PC-3 (cell line): ENCODE measurements at places on chromosomes 2 and 18.

DNA sequence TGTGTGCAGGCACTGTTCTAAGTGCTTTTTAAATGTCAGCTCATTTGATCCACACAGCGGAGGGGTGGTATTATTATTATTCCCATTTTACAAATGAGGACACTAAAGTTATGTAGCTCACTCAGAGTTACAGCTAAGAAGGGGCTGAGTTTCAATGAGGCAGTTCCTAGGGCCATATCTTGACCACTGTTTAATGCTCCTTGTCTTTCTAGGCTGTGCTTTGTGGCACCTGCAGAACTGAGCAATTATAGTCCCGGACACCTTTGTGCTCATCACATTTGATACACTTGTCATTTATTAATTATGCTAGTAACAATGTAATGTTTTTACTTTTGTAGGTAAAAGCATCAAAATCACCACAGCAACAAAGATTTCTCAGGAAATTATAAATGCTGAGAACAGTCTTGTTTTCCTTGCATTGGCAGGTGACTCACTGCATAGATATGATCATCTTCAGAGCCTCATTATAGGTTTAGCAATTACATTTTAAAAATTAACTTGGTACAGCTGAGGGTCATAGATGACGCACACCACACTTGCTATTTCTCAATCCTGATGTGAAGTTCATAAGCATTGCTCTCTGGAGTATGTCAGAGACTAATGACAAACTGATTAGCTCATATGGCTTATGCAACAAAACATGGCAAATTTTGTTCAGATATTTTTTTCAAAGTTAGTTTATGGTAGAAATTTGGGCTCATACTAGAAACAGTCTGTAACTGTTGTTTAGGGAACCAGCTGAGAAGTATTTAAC is 366.8 kb downstream of the TGIF1 start:
- no peak overlapping the region for H3K4me3 ChIP-seq
- no peaks in the 10 kb centered on the region for H3K4me1 ChIP-seq
- H3K27ac ChIP-seq = no peak overlapping the region
- H3K27me3 ChIP-seq = peaks cover 20% of the 10 kb centered on the region
- peak; percentile 42 for DNase-seq

DNA sequence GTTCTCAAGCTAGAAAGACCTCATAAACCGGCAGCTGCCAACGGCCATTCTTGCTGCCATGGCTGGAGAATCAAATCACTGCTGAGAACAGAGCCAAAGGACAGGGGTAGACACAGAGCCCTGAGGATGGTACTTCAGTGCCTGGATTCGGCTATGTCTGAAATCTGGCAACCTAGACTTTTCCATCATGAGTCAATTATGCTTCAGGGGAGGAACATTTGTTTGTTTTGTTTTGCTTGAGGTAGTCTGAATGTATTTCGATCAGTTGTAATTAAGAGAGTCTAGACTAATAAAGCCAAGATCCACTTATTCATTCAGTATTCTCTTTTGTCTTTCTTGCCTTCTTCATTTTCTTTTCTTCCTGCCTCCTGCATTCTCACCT is 122.8 kb upstream of the SH3BP4 start:
- no peaks in the 10 kb centered on the region for H3K27me3 ChIP-seq
- no peak overlapping the region for H3K4me3 ChIP-seq
- DNase-seq = peak; percentile 34
- no peak overlapping the region for H3K27ac ChIP-seq
- H3K4me1 ChIP-seq = peaks cover 9% of the 10 kb centered on the region
- H3K36me3 ChIP-seq = no peaks in the 10 kb centered on the region

- DNase-seq = peak; percentile 16
- no peak overlapping the region for H3K27ac ChIP-seq
- H3K27me3 ChIP-seq = no peaks in the 10 kb centered on the region
Observed at GRCh38 chr2:27378096-27378808, 2.3 kb downstream of the ZNF513 start.

- no peak for DNase-seq
- no peaks in the 10 kb centered on the region for H3K4me1 ChIP-seq
- no peak overlapping the region for H3K4me3 ChIP-seq
- no peaks in the 10 kb centered on the region for H3K27me3 ChIP-seq
- no peaks in the 10 kb centered on the region for H3K36me3 ChIP-seq
Observed at GRCh38 chr2:24429197-24430074, 61.6 kb upstream of the NCOA1 start.

DNA sequence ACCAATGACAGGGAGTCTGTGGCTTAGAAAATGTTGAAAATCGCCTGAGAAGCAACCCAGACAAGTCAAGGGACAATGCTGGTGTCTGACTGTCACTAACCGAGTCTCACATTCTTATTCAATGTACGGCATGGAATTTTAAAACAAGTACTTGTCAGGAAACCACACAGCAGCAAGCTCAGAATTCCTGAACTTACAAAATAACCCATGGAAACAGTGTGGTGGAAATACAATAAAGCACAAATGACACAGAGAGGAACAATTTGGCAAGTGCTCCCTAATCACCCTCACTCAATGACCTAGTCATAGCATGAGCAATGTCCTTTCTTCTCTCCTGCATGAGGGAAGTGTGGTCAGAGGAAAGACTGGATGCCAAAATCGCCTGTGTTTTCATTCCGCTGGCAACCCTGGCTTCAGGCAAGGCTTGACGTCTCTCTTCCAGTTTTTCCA is 154.0 kb downstream of the SATB2 start:
- H3K27ac ChIP-seq = peak overlapping the region; percentile 54
- H3K27me3 ChIP-seq = no peaks in the 10 kb centered on the region
- peak; percentile 95 for DNase-seq
- no peaks in the 10 kb centered on the region for H3K36me3 ChIP-seq

GRCh38 chr2:186599186-186599778 is 9.4 kb downstream of the ITGAV start:
- H3K4me3 ChIP-seq = no peak overlapping the region
- no peaks in the 10 kb centered on the region for H3K27me3 ChIP-seq
- peaks cover 4% of the 10 kb centered on the region; the same call in 1 of the 2 replicates for H3K36me3 ChIP-seq
- H3K4me1 ChIP-seq = peaks cover 21% of the 10 kb centered on the region
- no peak overlapping the region for H3K27ac ChIP-seq

GRCh38 chr2:230453006-230453405 is 37.0 kb downstream of the SP100 start:
- H3K4me3 ChIP-seq = no peak overlapping the region
- peaks cover 12% of the 10 kb centered on the region; the same call in 1 of the 2 replicates for H3K36me3 ChIP-seq
- no peaks in the 10 kb centered on the region for H3K27me3 ChIP-seq
- DNase-seq = no peak

DNA sequence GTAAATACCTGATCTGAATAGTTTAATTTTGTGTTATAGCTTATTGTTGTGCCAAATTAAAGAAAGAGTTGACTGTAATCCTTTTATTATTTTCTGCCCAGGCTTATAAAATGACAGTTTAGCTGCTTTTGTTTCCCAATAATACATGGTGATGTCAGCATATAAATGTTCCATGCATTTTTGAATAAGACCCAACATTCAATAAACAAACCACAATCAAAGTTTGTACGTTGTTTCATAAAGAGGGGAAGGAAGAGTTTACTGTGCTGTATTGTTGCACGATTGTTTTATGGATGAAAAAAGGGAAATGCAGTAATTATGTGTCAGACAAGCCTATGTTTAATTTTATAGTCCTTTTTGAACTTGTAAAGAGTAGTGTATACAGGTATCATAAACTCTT is 177.2 kb upstream of the SCN7A start:
- no peak overlapping the region for H3K4me3 ChIP-seq
- peaks cover 12% of the 10 kb centered on the region for H3K4me1 ChIP-seq
- DNase-seq = peak; percentile 72
- no peaks in the 10 kb centered on the region for H3K36me3 ChIP-seq
- no peaks in the 10 kb centered on the region for H3K27me3 ChIP-seq

GRCh38 chr2:134246154-134246874 is 7.6 kb upstream of the MGAT5 start:
- H3K4me1 ChIP-seq = no peaks in the 10 kb centered on the region
- no peak overlapping the region for H3K27ac ChIP-seq
- no peaks in the 10 kb centered on the region for H3K36me3 ChIP-seq
- H3K27me3 ChIP-seq = no peaks in the 10 kb centered on the region
- no peak for DNase-seq

GRCh38 chr2:195413944-195414343 is 243.1 kb upstream of the SLC39A10 start:
- no peak for DNase-seq
- no peak overlapping the region for H3K27ac ChIP-seq
- no peaks in the 10 kb centered on the region for H3K27me3 ChIP-seq
- peaks cover 7% of the 10 kb centered on the region for H3K4me1 ChIP-seq
- no peaks in the 10 kb centered on the region for H3K36me3 ChIP-seq

GRCh38 chr2:159880729-159881128 is 82.7 kb upstream of the CD302 start:
- H3K36me3 ChIP-seq = no peaks in the 10 kb centered on the region
- H3K27me3 ChIP-seq = no peaks in the 10 kb centered on the region
- no peak overlapping the region for H3K27ac ChIP-seq
- H3K4me1 ChIP-seq = peaks cover 8% of the 10 kb centered on the region; the same call in 1 of the 2 replicates

- DNase-seq = peak; percentile 43
- no peak overlapping the region for H3K4me3 ChIP-seq
Observed at GRCh38 chr2:17544256-17544655, 3.8 kb downstream of the VSNL1 start.

GRCh38 chr2:49719241-49719640 is 564.9 kb upstream of the FSHR start:
- no peaks in the 10 kb centered on the region for H3K4me1 ChIP-seq
- H3K27ac ChIP-seq = no peak overlapping the region
- no peak for DNase-seq

DNA sequence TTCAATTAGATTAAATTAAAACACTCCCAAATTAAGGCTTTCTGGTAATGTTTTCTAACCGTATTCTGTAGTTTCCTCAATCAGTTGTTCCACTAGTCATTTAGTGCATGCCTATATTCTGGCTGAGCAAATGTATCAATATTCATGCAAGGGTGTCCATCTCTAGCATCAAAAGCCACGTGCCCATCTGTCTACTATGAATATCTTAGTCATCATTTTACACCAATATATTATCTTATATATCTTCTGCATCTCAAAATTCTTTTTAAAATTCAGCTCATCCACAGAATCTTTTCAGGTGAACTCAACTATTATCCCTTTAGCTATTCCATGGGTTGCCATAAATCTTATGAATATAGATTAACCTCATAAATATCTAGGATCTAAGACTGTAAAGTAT is 488.2 kb downstream of the PARD3B start:
- no peak for DNase-seq
- H3K4me1 ChIP-seq = 0 out of 2 replicates have a peak, but pooled peaks cover 6% of the 10 kb centered on the region
- no peaks in the 10 kb centered on the region for H3K27me3 ChIP-seq
- H3K36me3 ChIP-seq = no peaks in the 10 kb centered on the region
- H3K4me3 ChIP-seq = no peak overlapping the region

- no peak overlapping the region for H3K4me3 ChIP-seq
- H3K27me3 ChIP-seq = no peaks in the 10 kb centered on the region
- peaks cover 30% of the 10 kb centered on the region for H3K4me1 ChIP-seq
Observed at GRCh38 chr2:105578166-105578565, 166.5 kb upstream of the NCK2 start.

- no peak overlapping the region for H3K27ac ChIP-seq
- H3K4me1 ChIP-seq = no peaks in the 10 kb centered on the region
- H3K4me3 ChIP-seq = no peak overlapping the region
- no peaks in the 10 kb centered on the region for H3K27me3 ChIP-seq
- H3K36me3 ChIP-seq = no peaks in the 10 kb centered on the region
Observed at GRCh38 chr2:23618794-23619530, 234.0 kb downstream of the KLHL29 start.

DNA sequence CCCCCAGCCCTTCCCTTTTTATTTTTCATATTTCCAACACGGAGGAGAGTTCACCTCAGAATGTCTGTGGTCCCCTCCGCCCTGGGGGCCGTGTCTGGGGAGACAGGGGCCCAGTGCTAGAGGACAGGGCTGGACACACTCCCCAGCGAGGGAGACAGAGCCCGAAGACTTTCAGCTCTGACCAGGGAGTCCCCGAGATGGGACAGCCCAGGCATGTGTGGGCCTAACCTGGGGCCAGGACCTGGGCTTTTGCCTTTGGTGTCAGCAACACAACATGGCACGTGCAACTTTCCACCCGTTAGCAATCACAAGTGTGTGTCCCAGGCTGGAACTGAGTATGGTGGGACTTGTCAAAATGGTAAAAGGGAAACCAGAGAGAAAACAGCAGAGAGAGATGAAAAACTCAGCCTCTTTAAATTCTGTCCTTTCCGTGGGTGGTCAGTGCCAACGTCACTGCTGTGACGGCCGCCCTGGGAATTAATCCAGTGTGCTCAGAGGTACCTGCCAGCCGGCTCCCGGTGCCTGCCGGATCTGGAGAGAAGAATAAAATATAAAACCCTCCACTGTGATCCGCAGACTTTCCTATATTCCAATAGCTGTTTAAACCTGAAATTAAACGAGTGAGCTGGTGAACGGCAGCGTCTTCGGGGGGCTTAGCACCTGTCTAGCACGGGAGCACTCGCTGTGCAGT is 245.8 kb downstream of the EIPR1 start:
- no peaks in the 10 kb centered on the region; the same call in 1 of the 2 replicates for H3K27me3 ChIP-seq
- H3K27ac ChIP-seq = no peak overlapping the region

DNA sequence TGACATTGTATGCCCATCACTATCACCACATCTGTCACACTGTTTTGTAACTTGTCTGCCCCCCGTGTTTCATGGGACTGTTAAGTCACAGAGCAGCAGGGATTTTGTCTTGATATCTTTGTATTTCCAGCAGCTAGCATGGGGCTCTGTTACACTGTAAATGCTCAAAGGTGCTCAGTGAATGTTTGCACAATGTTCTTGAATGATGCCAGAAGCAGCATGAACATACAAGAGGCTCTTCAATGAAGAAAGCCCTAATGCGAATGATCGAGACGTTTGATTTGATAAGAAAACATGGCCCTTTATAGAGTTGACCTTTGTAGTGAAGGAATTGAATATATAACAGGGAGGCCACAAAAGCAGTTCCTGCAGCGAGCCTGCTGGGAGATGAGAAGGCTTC is 120.9 kb upstream of the TTC39C start:
- DNase-seq = no peak
- H3K4me3 ChIP-seq = no peak overlapping the region
- H3K36me3 ChIP-seq = peaks cover 89% of the 10 kb centered on the region
- H3K27me3 ChIP-seq = no peaks in the 10 kb centered on the region
- H3K4me1 ChIP-seq = peaks cover 14% of the 10 kb centered on the region
- H3K27ac ChIP-seq = no peak overlapping the region

DNA sequence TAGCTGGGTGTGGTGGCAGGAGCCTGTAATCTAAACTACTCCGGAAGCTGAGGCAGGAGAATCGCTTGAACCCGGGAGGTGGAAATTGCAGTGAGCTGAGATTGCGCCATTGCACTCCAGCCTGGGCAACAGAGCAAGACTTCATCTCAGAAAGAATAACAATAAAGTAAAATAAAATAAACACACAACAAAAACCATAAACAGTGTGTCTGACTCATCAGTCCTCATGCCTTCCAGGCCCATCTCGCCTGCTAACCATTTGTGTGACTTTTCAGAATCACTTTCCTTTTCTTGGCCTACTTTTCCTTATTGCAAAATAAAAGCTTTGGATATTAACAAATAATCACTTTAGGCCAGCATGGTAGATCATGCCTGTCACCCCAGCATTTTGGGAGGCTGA is 42.0 kb upstream of the ASXL2 start:
- H3K4me1 ChIP-seq = no peaks in the 10 kb centered on the region
- no peaks in the 10 kb centered on the region for H3K27me3 ChIP-seq
- no peak overlapping the region for H3K4me3 ChIP-seq
- no peak overlapping the region for H3K27ac ChIP-seq
